ENCODE measurements at places on chromosomes 7 and 10.

- no peak for DNase-seq
These were observed 153.8 kb upstream of the AKR1E2 start for GRCh38 chr10:4672201-4672600.

- no peak for DNase-seq
These were observed 98.9 kb downstream of the NEURL1 start for GRCh38 chr10:103592186-103593021.

DNA sequence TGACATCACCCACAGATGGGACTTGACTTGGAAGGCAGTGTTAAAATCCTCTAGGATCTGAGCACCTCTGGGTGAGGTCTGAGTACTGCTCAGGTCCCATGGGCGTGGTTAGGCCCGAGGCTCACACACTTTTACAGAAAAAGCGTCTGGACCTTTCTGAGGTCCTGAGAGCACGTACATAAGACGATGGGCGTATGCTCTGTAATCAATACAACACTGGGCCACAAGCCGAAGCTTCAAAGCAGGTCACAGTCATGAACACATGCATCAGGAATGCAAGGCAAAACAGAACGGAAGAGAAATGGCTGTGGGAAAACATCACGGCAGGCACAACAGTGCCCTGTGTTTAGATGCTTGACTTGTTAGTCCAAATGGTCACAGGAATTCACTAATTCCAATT, 112.2 kb downstream of the LARP4B start:
- DNase-seq, result no peak

DNA sequence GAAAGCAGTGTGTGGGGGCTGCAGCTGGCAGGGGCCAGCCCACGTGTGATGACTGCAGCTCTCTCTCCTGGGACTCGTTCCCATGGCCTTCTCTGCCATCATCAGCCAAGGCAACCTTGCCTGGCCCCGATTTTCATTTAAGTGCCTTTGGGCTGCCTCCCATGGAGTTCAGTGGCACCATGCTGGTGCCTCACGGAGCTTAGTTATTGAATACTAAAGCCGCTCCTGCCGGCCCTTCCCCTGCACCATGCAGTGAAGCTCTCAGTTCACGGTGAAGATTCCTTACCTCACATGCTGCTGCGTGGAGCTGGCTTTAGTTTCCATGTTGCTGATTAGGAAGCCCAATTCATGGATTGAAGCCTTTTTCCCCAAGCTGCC, 141.5 kb upstream of the EEPD1 start:
- DNase-seq, result no peak

GRCh38 chr7:137337902-137338301, 5.6 kb downstream of the PTN start:
- no peak for DNase-seq

DNA sequence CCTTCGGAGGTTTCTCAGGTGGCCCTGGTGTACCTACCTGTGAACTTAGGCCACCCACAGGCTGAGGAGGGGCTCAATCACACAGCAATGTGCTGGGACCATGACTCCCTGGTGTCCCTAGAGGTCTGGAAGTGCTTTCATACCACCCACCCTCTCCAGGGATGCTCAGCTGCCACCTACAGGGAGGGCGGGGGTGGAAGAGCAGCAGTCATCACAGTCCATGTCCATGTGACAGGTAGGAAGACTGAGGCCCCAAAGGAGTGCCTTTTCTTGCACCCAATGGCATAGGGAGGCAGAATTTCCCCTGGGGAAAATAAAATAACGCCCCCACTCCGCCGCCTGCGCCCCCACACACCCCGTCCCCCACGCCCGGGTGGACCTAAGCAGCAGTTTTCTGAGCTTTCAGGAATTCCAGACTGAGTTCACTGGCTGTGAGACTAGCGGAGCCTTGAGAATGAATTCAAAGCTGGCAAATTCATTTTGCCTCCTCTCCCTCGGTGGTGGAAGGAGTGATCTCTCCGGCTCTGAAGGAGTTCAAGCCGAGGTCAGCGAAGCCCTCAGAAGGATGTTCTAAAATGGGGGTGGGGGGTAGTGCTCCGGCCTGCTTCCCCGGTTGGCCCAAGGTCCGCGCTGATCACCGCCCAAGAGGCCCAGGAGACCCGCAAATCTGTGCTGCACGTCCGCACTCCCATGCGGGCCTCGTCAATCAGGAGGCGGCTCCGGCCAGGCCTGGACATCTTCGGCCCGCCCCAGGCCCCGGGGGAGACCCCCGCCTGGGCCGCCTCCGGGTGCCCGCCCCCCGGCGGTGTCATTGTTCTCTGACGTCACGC, 2.1 kb upstream of the ZMIZ1 start:
- DNase-seq, result no peak

DNA sequence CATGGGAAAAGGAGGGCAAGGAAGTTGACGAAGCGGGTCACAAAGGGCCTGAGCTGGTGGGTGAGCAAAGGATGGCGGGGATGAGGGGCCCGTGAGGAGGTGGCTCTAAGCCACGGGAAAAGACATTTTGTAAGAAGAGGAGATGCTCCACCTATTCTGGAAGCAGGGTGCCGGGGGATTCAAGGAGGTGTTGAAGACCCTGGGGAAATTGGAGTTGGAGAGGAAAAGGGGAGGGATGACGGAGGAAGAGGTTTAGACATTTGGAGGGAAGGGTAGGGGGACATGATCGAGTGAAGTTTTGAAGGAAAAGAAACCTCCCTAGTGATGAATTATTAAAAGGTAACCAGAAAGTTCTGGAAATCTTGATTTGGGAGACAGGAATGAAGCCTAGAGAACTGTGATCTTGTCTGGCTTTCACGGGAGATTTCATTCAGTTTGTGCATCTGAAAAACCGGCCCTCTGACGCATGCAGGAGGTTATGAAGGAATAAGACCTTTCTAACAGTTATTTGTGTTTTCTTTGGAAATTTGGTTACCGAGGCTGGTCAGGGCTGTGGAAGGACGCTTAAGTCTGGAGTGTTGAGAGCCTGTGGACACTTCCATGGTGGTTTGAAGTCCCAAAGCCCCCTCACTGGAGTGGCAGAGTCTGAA, 1.4 kb downstream of the SMO start:
- DNase-seq, result no peak

- no peak for DNase-seq
These were observed 117.8 kb upstream of the ZMIZ1 start for GRCh38 chr10:78950656-78951587.

- DNase-seq, result no peak
These were observed 666.7 kb upstream of the FOXK1 start for GRCh38 chr7:4015371-4015770.

DNA sequence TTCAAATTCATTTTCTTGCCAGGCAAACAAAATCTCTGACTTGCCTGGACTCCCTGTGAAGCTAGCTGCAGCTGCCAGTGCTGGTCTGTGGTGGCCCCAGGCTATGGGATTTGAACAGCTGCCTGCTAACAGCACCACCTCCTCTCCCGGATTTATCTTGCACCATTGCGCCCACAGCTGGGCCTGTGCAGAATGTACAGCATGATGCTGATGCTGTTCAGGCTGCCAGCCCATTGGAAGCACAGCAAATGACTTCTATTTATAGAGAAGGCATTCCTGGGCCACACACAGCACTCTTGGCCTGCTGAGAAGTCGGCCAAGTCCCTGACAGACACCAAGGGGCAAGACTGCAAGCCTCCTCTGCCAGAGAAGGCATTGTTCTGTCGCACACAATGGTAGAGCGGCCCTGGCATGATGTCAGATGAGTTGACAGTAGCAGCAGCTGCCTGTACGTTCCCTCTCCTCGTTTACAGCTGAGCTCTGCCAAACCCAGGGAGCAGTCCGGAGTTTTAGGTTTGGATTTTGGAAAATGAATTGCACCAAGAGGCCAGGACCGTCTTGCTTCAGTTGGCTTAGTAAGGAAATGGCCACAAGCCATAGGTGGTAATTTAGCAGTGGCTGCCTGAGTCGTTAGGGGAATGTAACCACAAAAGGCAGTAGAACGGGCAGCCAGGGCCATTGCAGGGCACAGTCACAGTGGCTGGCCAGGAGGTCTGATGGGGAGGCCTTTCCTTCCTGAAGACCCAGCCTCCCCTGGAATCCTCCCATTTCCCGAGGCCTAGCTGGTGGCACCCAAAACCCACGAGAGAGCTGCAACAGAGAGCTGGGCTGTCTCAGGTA, 38.5 kb downstream of the MTURN start:
- no peak for DNase-seq

GRCh38 chr10:6165221-6165725, 37.5 kb upstream of the PFKFB3 start:
- no peak for DNase-seq

DNA sequence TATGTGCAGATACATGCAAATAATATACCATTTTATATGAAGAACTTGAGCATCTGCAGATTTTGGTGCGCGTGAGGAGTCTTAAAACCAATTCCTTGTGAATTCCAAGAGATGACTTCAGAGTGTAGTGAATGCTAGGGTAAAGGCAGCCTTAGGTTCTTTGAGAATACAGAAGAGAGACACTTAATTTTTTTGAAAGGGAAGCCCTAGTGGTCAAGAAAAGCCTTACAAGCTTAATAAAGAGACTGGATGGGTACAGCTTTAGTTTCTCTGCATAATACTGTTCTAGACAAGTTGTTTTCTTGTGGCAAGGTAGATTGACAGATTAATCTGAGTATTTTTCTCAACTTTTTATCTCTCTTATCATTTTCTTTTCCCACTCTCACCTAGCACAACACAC, 636.5 kb downstream of the DNAJB9 start:
- DNase-seq, result no peak

DNA sequence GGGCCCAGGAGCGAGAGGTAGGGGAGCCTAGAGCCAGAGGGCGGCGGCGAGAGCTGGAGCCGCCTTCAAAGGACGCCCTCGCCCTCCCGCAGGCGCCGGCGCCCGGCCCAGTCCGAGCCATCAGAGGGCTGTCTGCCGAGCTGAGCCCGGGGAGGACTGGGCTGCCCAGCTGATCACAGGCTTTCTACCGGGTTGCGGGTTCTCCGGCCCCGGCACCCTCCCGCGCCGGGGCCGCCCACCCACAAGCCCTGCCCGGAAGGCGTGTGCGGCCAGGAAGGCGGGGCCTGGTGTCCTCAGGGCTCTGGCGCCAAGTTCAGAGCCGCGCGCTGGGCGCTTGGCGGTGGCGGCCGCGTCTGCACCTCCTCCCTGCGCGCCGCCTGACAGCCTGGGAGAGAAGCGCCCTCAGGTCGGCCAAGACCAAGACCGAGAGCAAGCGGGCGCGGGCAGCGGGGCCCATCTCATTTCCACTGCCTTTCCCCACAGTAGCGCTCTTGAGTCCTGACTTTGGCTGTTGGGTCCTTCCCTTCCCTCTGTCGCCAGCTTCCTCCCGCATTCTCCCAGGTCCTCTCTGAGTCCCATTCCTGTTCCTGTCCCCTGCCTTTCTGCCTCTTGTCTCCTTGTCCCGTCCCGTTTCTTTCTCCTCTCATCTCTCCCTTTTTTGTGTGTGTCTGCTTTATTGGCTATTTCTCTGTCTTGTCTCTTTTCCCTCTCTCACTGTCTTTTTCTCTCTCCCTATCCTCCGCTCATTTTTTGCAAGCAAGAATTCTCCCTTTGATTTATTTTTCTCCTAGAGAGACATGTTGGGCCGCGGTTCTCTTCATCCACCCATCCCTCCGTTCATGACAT, 60.6 kb upstream of the MSMB start:
- no peak for DNase-seq

- no peak for DNase-seq
These were observed 127.0 kb downstream of the ANK3 start for GRCh38 chr10:60262647-60263126.

DNA sequence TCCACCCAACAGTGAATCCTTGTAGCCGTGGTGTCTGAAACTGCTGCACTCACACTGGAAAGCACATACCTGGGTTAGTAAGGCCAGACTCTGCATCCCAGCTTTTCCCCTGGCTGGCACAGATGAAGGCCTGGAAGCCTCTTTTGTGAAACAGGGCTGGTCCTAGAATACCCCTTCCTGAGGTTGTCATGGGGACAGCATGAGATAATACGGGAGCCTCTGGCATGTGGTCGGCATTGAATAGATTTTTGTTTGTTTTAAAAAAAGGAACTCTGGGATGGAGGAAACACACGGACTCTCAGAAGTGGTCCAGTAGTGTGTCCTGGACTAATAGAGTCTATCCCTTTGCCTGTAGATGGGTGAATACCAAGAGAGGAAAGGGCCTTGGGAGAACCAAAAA, 129.7 kb downstream of the TMEM178B start:
- no peak for DNase-seq

Measured in stimulated activated CD8-positive, alpha-beta memory T cell treated with anti-CD3 and anti-CD28 coated beads, Interleukin-4, amount 100 ng/mL, for 1 hour (primary cell).